ENCODE measurements at places on chromosomes 7 and 10.
A peak's percentile ranks its signal among the peaks of the same experiment; 100 is the strongest.

DNA sequence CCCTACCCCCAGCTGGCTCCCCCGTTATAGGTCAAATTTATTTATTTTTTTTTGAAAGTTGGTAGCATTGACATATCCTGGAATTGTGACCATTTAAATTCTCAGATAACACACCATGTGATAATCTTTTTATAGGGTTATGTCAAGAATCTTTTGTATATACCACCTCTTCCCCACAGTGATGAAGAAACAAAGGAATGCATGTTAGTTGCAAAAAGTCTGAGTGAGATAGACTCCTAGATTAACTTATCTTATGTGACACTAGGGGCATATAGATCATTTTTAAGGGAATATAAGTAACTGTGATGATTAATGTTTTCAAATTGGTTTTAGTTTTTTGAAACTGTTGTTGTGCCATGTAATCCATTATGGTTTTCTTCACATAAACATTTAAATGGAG lies 68.3 kb downstream of the MLLT10 start:
- DNase-seq, result no peak

GRCh38 chr10:86580521-86580891 lies 58.9 kb upstream of the WAPL start:
- no peak for DNase-seq

DNA sequence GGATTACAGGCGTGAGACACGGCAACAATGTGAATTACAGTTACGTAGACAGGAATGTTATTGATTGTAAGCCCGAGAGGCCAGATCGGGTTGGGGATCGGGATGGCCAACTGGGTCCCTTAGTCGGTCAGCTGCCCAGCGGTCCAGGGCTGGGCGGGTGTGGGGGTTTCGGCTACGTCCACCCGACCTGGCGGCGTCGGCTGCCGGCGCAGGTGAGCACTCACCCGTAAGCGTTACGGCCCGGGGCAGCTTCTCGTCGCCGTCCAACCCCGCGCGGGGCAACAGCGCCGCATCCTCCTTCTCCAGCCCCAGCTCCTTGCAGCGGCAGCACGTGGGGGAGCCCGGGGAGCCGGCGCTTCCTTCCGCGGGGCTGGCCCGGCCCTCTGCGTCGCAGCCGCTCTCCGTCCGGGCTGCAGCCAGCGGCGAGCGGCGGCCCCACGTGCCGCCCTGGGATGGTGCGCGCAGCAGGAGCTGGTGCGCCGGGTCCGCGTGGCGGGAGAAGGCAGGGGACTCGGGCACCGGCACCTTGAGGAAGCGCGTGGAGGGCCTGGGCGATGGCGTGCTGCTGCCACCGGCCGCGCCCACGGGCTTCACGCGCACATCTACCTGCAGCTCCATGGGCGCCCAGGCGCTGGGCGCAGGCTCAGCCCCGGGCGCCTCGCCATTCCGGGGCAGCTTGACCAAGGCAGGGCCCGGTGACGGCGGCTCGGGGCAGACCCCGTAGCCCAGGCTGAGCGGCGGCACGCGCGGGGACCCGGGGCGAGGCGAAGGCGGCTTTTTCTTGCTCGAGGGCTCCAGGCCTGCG lies 609 bp downstream of the KLRG2 start:
- DNase-seq, result no peak

- peak; percentile 58 for DNase-seq
These were observed at the start of gene HOGA1 for GRCh38 chr10:97584060-97584797. Gene HOGA1, plus strand, starts transcription at chr10:97584389. Its CDS starts 315 bp downstream, at chr10:97584704.

DNA sequence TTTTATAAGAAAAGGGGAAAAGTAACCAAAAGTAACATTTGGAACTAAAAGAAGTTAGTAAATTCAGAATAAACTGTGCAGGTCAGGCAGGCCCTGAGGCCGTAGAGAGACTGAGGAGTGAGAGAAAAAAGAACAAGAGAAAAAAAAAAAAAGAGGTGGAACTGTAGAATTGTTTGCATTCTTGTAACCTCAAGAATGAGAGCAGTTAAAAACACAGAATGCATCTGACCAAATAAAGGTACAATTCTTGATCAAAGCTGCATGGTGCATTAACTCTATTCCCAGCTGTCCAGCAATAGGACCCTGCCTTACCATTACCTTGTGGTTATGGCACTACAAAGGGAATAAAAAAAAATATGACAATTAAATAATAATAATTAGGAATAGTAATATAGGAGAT lies 170.1 kb upstream of the SEMA3A start:
- DNase-seq, result no peak

DNA sequence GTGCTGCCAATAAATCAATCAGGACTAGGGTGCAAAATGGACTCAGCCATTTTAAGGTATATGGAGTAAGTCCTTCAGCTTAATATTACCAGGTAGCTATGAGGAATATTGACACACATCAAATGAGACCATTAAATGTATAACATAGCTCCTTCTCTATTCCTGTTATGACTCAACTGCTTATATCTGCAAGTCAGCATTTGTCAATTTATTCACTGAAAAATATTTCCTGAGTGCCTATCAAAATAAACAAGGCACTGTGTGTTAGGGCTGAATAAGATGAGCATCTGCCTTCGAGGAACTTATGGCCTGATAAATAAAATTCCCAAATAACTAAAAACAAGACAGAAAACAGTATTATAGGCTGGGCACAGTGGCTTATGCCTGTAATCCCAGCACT lies 113.8 kb downstream of the CDK6 start:
- DNase-seq, result no peak

- no peak for DNase-seq
These were observed 129.1 kb downstream of the SND1 start for GRCh38 chr7:127781081-127781480.

- no peak for DNase-seq
These were observed 301.8 kb upstream of the NFE2L3 start for GRCh38 chr7:25850216-25850615.

DNA sequence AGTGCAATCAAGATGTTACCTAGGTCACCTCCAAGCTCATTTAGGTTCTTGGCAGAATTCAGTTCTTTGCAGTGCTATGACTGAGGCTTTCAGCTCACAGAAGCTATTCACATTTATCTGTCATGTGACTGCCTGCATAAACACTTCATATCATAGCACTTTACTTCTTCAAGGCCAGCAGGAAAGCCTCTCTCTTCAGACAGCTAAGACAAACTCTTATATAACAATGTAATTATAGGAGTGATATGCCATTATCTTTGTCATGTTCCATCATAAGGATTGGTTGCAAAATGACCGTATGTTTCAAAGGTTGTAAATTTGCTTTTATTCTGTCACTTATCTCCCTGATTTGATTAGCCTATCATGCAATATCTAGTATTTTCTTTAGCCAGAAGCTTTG lies 78.8 kb upstream of the TMEM196 start:
- DNase-seq, result no peak

DNA sequence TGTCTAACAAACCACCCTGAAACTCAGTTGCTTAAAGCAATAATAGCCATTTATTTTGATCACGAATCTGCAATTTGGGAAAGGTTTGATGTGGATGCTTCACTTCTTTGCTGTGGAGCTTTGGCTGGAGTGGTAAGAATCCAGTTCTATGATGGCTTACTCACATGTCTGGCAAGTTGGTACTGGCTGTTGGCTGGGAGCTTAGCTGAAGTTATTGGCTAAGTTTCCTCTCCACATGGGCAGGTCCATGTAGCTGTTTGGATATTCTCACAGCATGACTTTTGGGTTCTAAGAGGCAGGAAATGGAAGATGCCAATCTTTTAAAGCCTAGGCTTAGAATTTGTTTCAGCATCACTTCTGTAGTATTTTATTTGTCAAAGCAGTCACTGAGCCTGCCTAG lies 277.6 kb upstream of the NRP1 start:
- DNase-seq, result no peak

DNA sequence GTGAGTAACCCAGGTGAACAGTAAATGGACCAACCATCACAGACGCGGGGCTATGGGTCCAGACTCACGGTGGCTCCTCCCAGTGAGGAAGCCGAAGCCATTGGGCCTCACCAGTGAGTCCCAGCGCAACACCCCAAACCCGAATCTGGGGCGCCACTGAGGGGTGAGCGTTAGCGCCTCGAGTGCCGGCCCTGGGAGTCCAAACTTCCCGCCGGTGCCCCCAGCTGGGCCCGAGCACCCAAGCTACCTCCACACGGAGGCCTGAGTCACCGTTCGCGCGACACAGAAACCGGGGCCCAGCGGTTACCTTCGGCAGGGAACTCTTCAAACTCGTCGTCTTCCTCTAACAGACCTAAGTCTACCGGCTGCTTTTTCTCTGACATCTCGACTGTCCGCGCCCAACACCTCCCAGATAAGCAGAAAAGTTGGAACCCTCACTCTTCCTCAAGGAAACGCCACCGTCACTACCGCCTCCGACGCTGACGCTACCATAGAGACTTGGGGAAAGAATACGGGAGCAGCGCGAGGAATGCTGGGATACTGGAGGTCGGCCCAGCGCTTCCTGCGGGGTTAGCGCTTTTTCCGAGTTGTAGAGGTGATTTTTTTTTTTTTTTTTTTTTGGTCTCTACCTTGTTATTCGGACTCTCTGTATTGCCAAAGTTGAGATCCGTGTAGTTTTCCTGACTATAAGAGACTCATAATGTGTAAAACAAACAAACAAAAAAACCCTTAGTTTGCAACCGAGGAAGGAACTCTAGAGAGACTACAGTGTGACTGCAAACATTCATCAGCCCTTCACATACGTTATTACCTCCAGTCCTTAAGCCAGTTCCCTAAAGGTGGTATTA lies at the start of gene SEM1:
Gene SEM1, minus strand, starts transcription at position 466 of the 848 bp plus-strand sequence. Its CDS starts 83 bp downstream, at position 383.
- peak; percentile 94 for DNase-seq

- peak; percentile 25 for DNase-seq
These were observed 34.6 kb downstream of the MALSU1 start for GRCh38 chr7:23333671-23334246.

DNA sequence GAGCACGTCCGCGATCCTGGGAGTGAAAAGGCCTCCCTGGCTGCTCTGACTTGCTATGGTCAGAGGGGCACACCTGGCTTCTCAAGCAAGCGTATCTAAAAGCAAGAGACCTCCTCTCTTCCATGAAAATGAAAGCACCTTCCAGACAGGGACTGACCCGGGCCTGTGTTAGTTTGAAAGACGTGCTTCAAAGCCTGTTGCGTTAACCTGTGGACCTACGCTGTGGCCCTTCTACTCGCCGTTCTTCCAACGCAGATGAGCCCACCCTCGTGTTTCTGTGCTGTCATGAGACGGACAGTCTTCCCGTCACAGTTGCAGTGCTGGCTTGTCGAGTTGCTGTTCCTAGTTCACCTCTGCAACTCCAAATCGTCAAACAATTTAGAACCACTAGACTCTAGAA lies 15.5 kb upstream of the GDI2 start:
- no peak for DNase-seq

GRCh38 chr10:60086421-60086820 lies 180.1 kb upstream of the CCDC6 start:
- no peak for DNase-seq

- DNase-seq, result peak; percentile 26
These were observed 44.5 kb downstream of the LANCL2 start for GRCh38 chr7:55409482-55410225.

DNA sequence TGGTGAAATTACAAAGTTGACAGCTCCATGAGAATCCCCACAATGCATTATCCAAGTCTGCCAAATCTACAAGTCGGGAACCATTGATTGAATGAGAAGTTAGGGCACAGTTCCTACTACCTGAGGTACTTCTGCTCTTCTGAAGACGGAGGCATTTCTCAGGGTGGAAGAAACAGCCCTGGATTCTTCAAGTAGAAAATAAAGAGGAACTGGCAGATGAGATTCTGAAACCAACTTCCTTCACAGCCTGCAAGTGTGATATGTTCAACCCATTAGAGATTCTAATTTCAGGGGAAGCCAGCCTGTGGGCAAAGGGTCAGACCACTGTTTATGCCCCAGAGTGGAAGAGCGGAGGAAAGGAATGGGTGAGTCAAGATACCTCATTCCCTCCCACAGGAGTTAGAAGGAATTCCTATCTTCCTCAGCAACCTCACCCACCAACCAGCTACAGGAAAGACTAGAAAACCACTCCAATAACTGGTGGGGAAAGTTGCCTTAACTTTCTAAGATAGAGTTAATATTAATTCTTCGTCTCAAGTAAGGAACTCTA lies 50.5 kb upstream of the BMPER start:
- DNase-seq, result no peak

DNA sequence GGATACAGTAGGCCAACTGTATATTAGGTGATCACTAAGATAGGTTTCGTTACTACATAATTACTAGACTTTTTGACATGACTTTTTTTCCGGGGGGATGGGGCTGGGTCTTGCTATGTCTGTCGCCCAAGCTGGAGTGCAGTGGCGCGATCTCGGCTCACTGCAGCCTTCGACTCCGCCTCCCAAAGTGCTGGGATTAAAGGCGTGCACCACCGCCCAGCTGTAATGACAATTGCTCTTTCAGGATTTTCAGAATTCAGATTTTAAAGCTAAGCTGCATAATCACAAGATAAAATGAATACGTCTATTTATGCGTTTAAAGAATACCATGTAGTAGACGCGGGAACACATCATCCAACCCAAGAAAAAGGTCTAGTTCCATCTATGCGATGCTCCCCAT lies 982 bp downstream of the IDI1 start:
- no peak for DNase-seq
